Neural crest cell (in vitro differentiated cells): ENCODE measurements at places on chromosomes 2 and 18.

DNA sequence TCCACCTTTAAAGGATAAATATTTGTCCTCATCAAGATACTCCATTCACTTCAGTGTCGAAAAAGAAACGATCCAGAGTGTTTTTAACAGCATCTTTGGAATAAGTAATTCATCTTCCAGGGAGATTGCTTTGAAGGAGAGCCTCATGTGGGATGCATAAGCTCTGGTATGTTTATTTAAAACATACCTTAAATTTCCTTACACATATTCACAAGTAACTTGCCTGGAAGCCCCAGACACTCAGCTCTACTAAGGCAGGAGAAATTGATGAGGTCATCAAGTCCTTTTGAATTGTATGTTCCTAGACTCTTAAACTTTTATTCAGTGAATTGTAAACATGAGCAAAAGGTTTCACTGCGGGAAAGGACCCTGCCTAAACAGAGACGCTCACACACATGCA lies 103.0 kb downstream of the CDK15 start:
- DNase-seq, result no peak

DNA sequence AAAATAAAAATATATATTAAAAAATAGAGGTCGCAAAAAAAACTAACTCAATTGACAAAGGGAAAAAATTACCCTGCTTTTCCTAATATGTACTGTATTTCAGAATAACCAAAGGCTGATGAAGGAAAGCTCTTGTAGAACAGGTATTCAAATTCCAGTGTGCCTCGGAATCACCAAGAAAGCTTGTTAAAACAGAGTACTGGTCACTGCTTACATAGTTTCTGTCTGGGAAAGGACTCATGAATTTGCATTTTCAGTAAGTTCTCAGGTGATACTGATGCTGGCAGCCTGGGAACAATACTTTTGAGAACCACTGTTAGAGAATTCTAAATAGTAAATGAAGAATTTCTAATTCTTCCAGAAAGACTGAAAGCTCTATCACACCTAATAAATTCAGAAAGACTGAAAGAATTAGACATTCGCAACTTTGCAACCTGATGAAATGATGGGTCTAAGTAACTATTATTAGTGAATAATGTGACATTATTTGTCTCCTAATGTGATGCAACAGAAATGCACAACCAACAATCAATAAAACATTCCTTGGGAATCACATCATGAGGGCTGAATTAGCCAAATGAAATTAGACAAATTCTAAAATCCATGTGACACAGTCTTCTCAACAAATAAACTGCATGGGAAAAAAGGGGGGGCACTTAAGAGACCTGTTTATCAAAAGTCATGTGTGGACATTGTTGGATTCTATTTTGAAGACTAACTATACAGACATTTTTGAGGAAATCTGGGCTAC lies 21.9 kb downstream of the RPRD1A start:
- DNase-seq, result no peak

DNA sequence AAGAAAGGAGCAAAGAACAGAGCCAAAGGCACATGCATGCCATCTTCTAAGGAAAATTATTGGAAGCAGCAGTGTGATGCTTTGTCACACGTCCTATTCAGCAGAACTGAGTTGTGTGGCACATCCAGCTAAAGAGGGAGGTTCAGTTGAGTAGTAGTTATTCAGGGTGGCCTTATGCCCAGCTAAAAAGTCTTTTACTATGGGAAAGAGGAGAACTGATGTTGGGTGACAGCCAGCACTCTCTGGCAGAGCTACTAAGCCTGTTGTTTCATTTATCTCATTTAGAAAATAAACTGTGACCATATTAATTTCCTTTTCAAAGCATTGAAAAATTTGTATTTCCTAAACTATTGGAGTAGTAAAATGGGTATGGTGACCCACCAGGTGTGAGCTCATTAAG lies 18.5 kb downstream of the ITGA6 start:
- no peak for DNase-seq

DNA sequence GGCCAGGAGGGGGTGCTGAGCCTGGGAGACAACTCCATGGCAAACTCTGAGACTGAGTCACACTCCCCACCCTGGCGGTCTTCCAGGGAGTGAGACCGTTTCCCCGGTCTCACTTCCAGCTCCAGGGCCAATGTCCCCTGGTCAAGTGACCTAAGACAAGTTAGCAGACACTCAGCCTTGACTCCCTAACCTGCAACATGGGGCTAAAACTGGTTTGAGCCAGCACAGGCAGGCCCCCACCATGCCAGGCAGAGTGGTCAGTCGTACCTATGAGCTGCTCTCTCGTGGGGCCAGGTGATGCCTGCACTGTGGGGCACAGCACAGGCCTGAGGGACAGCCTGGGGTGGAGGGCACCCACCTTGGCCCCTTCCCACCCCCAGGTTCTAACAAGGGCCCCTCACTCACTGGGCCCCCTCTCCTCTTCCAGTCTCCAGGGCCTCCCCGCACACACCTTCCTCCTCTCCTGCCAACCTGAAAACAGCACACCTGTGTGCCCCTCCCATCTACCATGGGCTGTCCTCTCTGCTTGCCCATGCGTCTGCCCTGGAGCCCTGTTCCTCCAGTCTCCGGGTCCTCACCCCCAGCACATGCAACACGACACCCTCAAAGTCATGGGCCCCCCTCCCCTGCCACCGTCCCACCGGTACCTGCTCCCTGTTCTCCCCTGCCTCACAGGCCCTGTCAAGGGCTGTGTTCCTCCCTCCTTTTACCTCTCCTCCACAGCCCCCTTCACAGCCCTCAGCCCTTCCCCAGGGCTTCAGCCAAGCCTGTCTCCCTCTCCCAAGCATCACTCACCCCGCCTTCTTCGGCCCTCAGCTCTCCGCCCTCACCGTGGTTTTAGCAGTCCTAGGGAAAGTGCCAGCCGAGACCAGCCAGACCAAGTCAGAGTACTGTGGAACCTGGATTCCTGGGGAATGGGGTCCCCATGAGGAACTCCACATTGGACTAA lies 1.6 kb downstream of the GPR17 start:
- no peak for DNase-seq

GRCh38 chr2:242034996-242035814 lies 165.7 kb downstream of the RTP5 start:
- no peak for DNase-seq

- DNase-seq, result no peak
Measured at GRCh38 chr2:96727431-96727830, 12.4 kb downstream of the LMAN2L start.

GRCh38 chr2:133193544-133194361 lies 374.5 kb downstream of the NCKAP5 start:
- DNase-seq, result no peak

- no peak for DNase-seq
Measured at GRCh38 chr18:14104906-14105748, 27.1 kb downstream of the ZNF519 start.

GRCh38 chr18:44741511-44741910 lies 60.8 kb downstream of the SETBP1 start:
- DNase-seq, result no peak

- DNase-seq, result no peak
Measured at GRCh38 chr2:116073731-116074130, 1631.3 kb downstream of the DPP10 start.

DNA sequence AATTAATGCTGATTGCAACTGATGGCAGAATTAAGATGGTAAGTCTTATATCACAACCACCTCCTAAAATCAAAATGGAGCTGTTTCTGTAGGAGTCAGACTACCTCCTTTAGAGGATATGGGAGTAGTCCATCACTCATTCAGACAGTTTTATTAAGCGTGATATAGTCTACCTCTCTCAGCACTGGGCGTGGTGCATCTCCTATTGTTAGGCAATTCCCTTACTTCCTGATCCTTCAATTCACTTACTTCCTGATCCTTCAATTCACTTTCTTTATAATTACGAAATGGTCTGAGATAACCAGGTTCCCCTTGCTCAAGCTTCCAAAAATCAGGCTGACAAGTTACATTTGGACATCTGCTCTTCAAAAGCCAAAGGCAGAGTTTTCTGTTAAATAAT lies 31.9 kb downstream of the ATP8B1 start:
- DNase-seq, result no peak

GRCh38 chr2:162965191-162965590 lies 126.6 kb upstream of the KCNH7 start:
- no peak for DNase-seq

DNA sequence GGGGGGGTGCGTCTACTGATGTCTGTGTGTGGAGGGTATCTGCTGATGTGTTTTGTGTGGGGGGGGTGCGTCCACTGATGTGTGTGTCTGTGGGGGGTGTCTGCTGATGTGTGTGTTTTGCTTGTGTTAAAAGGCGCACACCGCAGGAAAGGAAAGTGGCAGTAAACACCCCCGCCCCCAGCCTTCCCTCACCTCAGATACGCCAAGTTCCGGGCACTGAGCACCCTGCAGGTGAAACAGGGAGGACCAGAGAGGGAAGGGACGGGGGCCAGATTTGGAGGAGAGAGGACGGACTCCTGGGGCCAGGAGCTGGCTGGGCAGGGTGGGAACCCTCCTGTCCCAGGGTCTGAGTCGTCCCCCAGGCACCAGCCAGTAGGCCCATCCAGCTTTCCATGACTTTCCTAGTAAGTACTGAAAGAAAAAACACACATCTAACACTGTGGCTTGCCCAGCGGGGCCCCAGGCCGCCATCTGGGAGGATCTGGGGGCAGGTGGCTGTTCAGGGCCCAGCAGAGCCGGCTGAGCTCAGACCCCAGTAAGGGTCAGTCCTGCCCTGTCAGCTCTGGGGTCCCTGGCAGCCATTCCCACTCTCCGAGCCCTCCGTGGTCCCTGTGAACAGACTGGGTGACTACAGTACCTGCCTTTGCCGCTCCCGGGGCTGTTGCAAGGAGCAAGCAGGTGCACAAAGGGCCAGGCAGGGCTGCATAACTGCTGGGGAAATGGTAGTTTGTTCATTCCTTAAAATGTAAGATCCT lies 126.9 kb downstream of the NFATC1 start:
- no peak for DNase-seq

- no peak for DNase-seq
Measured at GRCh38 chr18:32460171-32460731, 10.4 kb downstream of the GAREM1 start.

GRCh38 chr2:199693861-199694260 lies 157.1 kb downstream of the FTCDNL1 start:
- DNase-seq, result no peak
